ENCODE measurements at places on chromosomes 5 and 9.

DNA sequence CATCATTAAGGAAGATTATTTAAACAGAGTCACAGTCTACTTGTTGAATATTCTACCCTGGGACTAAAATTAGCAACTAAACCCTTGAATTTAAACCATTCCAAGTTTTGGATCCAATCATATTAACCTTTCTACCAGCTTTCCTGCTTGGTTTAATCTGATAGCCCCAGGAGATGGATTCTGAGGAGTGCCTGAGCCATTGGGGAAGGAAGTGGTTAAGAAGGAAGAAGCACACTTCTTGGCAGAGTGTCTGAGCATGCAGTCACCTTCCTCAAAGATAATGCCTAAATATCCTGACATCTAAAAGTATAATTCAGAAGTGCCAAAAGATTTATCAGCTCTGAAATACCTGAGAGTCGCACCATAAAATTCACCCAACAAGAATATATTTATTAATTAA is 74.1 kb upstream of the SNCAIP start:
- DNase-seq: no peak

DNA sequence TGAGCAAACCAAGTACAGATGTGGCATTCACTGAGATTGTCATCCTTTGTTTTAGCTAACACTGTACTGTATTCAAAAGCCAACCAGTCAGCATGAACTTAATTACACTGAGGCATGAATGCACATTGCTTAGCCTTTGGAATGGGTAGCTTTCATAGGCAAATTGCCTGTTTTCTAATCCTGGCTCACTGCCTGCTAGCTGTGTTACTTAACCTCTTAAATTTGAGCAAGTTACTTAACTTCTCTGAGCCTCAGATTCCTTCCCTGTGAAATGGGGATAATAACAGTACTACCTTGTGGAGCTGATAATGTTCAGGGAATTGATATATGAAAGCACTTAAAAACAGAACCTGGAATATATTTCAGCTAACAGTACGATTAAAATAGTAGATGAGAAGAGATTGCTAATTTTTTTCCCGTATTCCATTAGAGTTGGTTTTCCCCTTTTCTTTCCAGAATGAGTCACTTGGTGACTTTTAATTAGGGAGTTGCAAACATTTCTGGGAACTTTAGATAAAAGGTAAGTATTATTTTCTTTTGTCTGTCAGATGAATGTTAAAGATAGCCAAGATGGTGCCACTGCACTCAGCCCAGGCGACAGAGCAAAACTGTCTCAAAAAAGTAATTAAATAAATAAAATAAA is 43.9 kb downstream of the ARRDC3 start:
- no peak for DNase-seq

GRCh38 chr9:126123927-126124326 is 202.7 kb upstream of the MVB12B start:
- DNase-seq: no peak

GRCh38 chr5:176830422-176830994 is 20.1 kb downstream of the UNC5A start:
- no peak for DNase-seq

Data from inflammatory macrophage treated with lipopolysaccharide for 1 hour (primary cell).